ENCODE measurements at places on chromosomes 13 and 19. TPM values are rescaled to one million over a fixed set of nuclear protein-coding genes. Genes with fewer than 3 reads are reported as not detected.

Gene TTYH1
- total RNA-seq, result not detected

Gene FREM2
- not detected for total RNA-seq

Gene MATK
- total RNA-seq, result under 0.01 TPM

Gene IFNL1
- total RNA-seq, result not detected

Gene PSG6
- total RNA-seq, result 0.85 TPM

Gene C19orf81
- total RNA-seq, result not detected

Gene ZFP28
- 8.6 TPM for total RNA-seq

Gene SIAH3
- not detected for total RNA-seq

Gene ETV2
- total RNA-seq, result 0.19 TPM

Gene FPR1
- total RNA-seq, result 0.96 TPM

Gene AZU1
- total RNA-seq, result not detected

Gene RFPL4A
- not detected for total RNA-seq

Gene CEACAM8
- total RNA-seq, result not detected

Gene ZNF846
- total RNA-seq, result 20.6 TPM

Gene LTBP4
- 7.1 TPM for total RNA-seq

Gene FPR2
- total RNA-seq, result under 0.01 TPM

Gene DLEU7
- under 0.01 TPM for total RNA-seq

Gene DHDH
- 0.56 TPM for total RNA-seq

Gene TRPC4
- 59.2 TPM for total RNA-seq

Gene CGB3
- total RNA-seq, result not detected

Gene PPP1R13L
- total RNA-seq, result 6.5 TPM

Gene PTPRS
- total RNA-seq, result 61.7 TPM

Gene MBD3L2
- not detected for total RNA-seq

Gene HAUS8
- total RNA-seq, result 9.4 TPM

Gene NCR1
- not detected for total RNA-seq

Gene ZNF564
- total RNA-seq, result 8.6 TPM

Gene ADPRHL1
- 0.58 TPM for total RNA-seq

Gene LHFPL6
- 159 TPM for total RNA-seq

Gene NFIX
- 22.4 TPM for total RNA-seq

Gene TSHZ3
- 7.1 TPM for total RNA-seq

Gene GADD45B
- total RNA-seq, result 22.8 TPM

Gene LGALS7B
- total RNA-seq, result not detected
